ENCODE measurements at places on chromosomes 11 and 22. TPM values are rescaled to one million over a fixed set of nuclear protein-coding genes. Genes with fewer than 3 reads are reported as not detected.

The OTOG gene
- not detected for total RNA-seq

The RAB39A gene
- total RNA-seq, result not detected

The MADD gene
- 11.1 TPM for total RNA-seq

The CASP4 gene
- total RNA-seq, result 91.9 TPM

The PLEKHB1 gene
- total RNA-seq, result 0.36 TPM

The MIOX gene
- total RNA-seq, result not detected

The RCE1 gene
- 5.6 TPM for total RNA-seq
